Calu3 (cell line): ENCODE measurements at places on chromosomes 11 and 22.

- no peak for DNase-seq
Measured at GRCh38 chr11:47496808-47497207, 47.9 kb upstream of the RAPSN start.

- no peak for DNase-seq
Measured at GRCh38 chr22:37012262-37012904, 6.9 kb downstream of the TST start.

GRCh38 chr11:65113839-65114238 lies 2.2 kb downstream of the TM7SF2 start:
- DNase-seq: no peak

GRCh38 chr22:36365020-36365411 lies 22.8 kb downstream of the MYH9 start:
- DNase-seq: peak; percentile 78

- DNase-seq: no peak
Measured at GRCh38 chr11:123330948-123331347, 99.1 kb upstream of the GRAMD1B start.

DNA sequence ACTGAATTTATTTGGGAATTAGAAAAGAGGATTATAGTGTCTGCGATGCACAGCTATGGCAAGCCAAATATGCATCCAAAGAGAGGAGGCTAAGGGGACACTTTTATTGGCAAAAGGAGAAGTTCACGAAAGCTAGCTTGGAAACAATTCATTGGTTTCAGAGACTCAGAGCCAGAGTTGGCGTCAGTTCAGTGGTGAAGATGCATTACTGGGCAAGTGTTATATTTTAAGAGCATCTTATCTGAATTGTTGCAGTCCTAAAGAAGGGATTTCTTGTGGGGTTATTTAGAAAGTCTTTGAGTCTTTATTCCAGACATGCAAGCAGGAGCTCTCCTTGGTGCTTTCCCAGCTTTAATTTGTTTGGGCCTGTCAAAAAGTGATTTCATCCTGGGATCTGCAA lies 15.0 kb downstream of the CLDN5 start:
- DNase-seq: no peak

GRCh38 chr11:96222102-96222501 lies 120.9 kb downstream of the MAML2 start:
- DNase-seq: no peak
